ENCODE measurements at places on chromosomes 16 and 17. TPM values are rescaled to one million over a fixed set of nuclear protein-coding genes. Genes with fewer than 3 reads are reported as not detected.

DNA sequence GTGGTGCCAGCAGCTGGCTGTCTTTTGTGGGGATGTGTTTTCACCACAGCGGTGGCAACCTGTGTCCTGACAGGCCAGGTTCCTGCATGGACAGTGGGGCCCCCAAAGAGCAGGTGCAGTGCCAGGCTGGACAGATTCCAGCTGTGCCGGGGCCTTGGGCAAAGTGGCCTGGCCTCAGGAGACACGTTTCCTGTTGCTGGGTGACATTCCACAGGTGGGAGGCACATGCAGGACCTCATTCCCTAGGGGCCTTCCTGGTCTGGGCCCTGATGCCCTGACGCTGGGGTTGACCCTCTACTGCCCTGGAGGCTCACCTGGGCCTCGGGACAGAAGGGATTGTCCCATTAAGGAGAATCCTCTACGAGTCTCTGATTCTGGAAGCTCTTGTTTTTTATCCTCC lies 182.4 kb downstream of the RAB11FIP4 start:
- no peaks in the 10 kb centered on the region for H3K27me3 ChIP-seq
- H3K4me3 ChIP-seq = no peak overlapping the region
- no peaks in the 10 kb centered on the region for H3K4me1 ChIP-seq
- no peaks in the 10 kb centered on the region for H3K36me3 ChIP-seq

DNA sequence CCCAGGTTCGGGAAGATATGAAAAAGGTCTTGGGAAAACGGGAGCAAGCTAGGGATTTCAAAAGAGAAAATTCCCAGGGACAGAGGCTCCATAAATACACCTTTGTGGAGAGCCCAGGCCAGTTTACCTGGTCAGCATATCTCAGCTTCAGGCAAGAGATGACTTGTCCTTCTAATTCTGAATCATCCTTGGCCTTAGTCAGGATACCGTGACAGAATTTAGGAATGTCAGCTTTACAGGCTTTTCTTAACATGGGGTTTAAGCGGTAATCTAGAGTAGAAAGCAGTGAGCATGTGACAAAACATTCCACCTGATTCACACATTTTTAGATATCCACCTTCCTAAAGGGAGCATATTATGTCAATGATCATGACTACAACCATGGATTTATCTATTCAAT lies 41.1 kb upstream of the CLEC18B start:
- peaks cover 10% of the 10 kb centered on the region for H3K4me1 ChIP-seq
- H3K27me3 ChIP-seq = no peaks in the 10 kb centered on the region
- H3K27ac ChIP-seq = no peak overlapping the region
- no peak overlapping the region for H3K4me3 ChIP-seq
- H3K36me3 ChIP-seq = peaks cover 53% of the 10 kb centered on the region

Gene NPIPB2
- total RNA-seq = 4.5 TPM

Gene PRSS53
- total RNA-seq = 4.0 TPM

- no peak overlapping the region for H3K4me3 ChIP-seq
- H3K27me3 ChIP-seq = no peaks in the 10 kb centered on the region
- peaks cover 14% of the 10 kb centered on the region for H3K36me3 ChIP-seq
- peaks cover 37% of the 10 kb centered on the region for H3K4me1 ChIP-seq
- peak; percentile 49 for DNase-seq
These were observed 8.6 kb downstream of the ARHGAP17 start for GRCh38 chr16:25006504-25007056.

GRCh38 chr17:11786711-11787438 lies 188.6 kb downstream of the DNAH9 start:
- no peaks in the 10 kb centered on the region for H3K27me3 ChIP-seq
- peak; percentile 44 for DNase-seq
- no peak overlapping the region for H3K27ac ChIP-seq
- H3K4me3 ChIP-seq = no peak overlapping the region
- no peaks in the 10 kb centered on the region for H3K36me3 ChIP-seq
- H3K4me1 ChIP-seq = no peaks in the 10 kb centered on the region

- H3K4me1 ChIP-seq = peaks cover 67% of the 10 kb centered on the region
- peaks cover 2% of the 10 kb centered on the region for H3K36me3 ChIP-seq
- DNase-seq = no peak
- peak overlapping the region; percentile 98 for H3K4me3 ChIP-seq
- peak overlapping the region; percentile 34 for H3K27ac ChIP-seq
- no peaks in the 10 kb centered on the region for H3K27me3 ChIP-seq
These were observed 662 bp upstream of the TUBB3 start for GRCh38 chr16:89922477-89922883.

GRCh38 chr17:77501751-77502625 lies 361.2 kb downstream of the SEC14L1 start:
- no peaks in the 10 kb centered on the region for H3K27me3 ChIP-seq
- H3K36me3 ChIP-seq = peaks cover under 1% of the 10 kb centered on the region
- no peak for DNase-seq
- no peak overlapping the region for H3K27ac ChIP-seq

Gene ZG16
- total RNA-seq = not detected

GRCh38 chr16:28311913-28312312 lies 19.6 kb downstream of the SBK1 start:
- no peaks in the 10 kb centered on the region for H3K36me3 ChIP-seq
- DNase-seq = no peak
- no peaks in the 10 kb centered on the region for H3K4me1 ChIP-seq
- H3K27ac ChIP-seq = no peak overlapping the region
- H3K4me3 ChIP-seq = no peak overlapping the region
- H3K27me3 ChIP-seq = no peaks in the 10 kb centered on the region

- H3K36me3 ChIP-seq = no peaks in the 10 kb centered on the region
- DNase-seq = no peak
- H3K4me1 ChIP-seq = no peaks in the 10 kb centered on the region
- H3K4me3 ChIP-seq = no peak overlapping the region
- no peak overlapping the region for H3K27ac ChIP-seq
These were observed 536.8 kb downstream of the NPIPA7 start for GRCh38 chr16:16915771-16916170.

Gene SDR42E2
- total RNA-seq = not detected

Gene SLC13A2
- not detected for total RNA-seq

DNA sequence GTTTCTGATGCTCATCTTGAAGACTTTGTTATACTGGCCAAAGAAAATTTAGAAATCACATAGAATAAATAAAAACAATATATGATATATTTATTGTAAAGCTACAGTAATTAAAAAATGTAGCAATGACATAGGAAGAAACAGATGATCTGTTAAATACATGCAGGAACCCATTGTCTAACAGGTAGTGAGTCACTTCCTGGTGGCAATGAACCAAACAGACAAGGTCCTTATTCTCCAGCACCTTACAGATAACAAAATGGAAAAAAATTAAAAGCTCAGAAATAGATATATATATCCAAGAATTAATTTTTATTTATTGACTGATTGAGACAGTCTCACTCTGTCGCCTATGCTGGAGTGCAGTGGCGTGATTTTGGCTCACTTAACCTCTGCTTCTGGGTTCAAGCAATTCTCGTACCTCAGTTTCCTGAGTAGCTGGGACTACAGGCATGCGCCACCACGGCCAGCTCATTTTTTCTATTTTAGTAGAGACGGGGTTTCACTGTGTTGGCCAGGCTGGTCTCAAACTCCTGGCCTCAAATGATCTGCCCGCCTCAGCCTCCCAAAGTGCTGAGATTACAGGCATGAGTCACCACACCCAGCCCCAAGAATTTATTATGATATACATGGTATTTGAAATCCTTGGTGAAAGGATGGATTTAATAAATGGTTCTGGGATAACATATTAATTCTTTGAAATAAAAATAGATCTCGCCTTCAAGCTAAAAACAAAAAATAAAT lies 7.5 kb downstream of the NETO2 start:
- peaks cover 48% of the 10 kb centered on the region for H3K4me1 ChIP-seq
- H3K27ac ChIP-seq = peak overlapping the region; percentile 3
- H3K4me3 ChIP-seq = no peak overlapping the region
- no peaks in the 10 kb centered on the region for H3K27me3 ChIP-seq
- DNase-seq = no peak
- peaks cover 31% of the 10 kb centered on the region for H3K36me3 ChIP-seq

Gene SRCIN1
- 0.14 TPM for total RNA-seq

Gene SMIM5
- not detected for total RNA-seq

GRCh38 chr17:41976142-41976768 lies 9.7 kb downstream of the CNP start:
- no peaks in the 10 kb centered on the region for H3K27me3 ChIP-seq
- H3K4me1 ChIP-seq = peaks cover 22% of the 10 kb centered on the region
- peak overlapping the region; percentile 86 for H3K27ac ChIP-seq
- no peak for DNase-seq
- H3K36me3 ChIP-seq = peaks cover 38% of the 10 kb centered on the region

GRCh38 chr16:4231367-4231766 lies 10.5 kb downstream of the SRL start:
- no peaks in the 10 kb centered on the region for H3K27me3 ChIP-seq
- H3K36me3 ChIP-seq = no peaks in the 10 kb centered on the region
- H3K4me3 ChIP-seq = no peak overlapping the region
- DNase-seq = no peak
- H3K4me1 ChIP-seq = no peaks in the 10 kb centered on the region

- H3K36me3 ChIP-seq = no peaks in the 10 kb centered on the region
- no peak for DNase-seq
- H3K27me3 ChIP-seq = no peaks in the 10 kb centered on the region
- no peak overlapping the region for H3K4me3 ChIP-seq
- H3K4me1 ChIP-seq = no peaks in the 10 kb centered on the region
- H3K27ac ChIP-seq = no peak overlapping the region
These were observed 67.6 kb downstream of the USP31 start for GRCh38 chr16:23081675-23082119.

GRCh38 chr16:84838383-84838948 lies 18.7 kb downstream of the CRISPLD2 start:
- no peak for DNase-seq
- H3K27ac ChIP-seq = no peak overlapping the region
- no peak overlapping the region for H3K4me3 ChIP-seq
- H3K4me1 ChIP-seq = no peaks in the 10 kb centered on the region

Gene GPR179
- 0.04 TPM for total RNA-seq

Gene KRTAP2-1
- total RNA-seq = not detected

DNA sequence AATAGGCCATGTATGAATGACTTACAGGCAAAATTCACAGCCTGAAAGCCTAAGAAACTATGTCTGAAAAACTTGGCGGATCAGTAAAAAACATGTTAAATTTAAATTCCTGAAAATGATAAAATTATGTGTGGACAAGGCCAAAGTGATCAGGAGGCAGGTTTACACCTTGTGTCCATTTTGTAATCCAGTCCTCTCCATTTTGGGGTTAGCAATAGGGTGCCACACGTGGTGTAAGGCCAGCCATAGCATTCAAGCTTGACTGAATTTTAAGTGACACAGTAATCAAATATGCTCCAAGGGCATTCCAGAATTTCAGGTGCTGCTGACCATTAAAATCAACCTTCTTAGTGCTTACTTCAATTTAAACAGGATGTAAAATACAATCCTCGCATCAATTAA lies 2.7 kb downstream of the RNF43 start:
- H3K36me3 ChIP-seq = no peaks in the 10 kb centered on the region
- no peaks in the 10 kb centered on the region for H3K27me3 ChIP-seq
- no peak overlapping the region for H3K27ac ChIP-seq
- no peak overlapping the region for H3K4me3 ChIP-seq

Data from Karpas-422 (cell line).